Calu3 (cell line): ENCODE measurements at places on chromosomes 6 and 20. TPM values are rescaled to one million over a fixed set of nuclear protein-coding genes. Genes with fewer than 3 reads are reported as not detected.

DNA sequence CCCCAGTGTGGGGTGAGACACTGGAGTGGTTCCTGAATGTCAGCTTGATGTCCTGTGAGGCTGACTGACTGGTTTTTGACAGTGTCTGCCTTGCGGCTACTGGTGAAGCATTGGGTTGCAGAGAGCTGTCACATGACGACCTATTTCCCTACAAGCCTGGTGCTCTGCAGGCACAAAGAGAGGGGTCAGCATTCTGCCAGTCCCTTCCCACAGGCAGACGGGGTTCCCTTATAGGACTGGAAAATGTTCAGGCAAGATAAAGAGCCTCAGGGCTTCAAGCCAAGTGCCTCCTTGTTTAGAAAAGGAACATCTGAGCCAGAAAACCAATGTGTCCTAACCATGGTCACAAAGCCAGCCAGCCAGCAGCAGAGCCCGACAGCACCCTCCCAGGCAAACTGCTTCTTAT lies 11.0 kb downstream of the LY86 start:
- DNase-seq, result no peak

DNA sequence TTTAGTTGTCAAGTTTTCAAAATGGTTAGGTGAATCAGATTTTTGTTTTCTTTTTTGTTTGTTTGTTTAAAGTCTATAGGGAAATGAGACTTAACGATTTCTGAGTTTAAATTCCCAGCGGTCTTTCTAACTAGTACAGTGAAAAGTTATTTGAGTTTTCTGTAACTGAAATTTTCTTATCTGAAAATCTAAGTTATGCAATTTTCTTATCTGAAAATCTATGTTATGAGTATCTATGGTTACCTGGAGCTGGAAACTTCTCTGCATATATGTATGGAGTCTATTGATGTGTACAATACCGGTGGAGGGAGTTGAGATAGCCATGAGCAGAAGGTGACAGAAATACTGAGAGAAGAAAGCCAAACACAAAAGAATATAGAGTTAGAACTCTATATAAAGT lies 102.6 kb downstream of the MANEA start:
- no peak for DNase-seq

- DNase-seq, result no peak
Measured at GRCh38 chr20:40575851-40576250, 113.2 kb downstream of the MAFB start.

GRCh38 chr6:70901324-70901723 lies 55.5 kb downstream of the B3GAT2 start:
- DNase-seq, result no peak

Gene ASIP
- not detected in 2 replicates for total RNA-seq

- DNase-seq, result peak; percentile 46
Measured at GRCh38 chr6:70107852-70108629, 194.8 kb downstream of the COL9A1 start.

Gene JPH2
- 0.50 and 0.59 TPM in 2 replicates for total RNA-seq

DNA sequence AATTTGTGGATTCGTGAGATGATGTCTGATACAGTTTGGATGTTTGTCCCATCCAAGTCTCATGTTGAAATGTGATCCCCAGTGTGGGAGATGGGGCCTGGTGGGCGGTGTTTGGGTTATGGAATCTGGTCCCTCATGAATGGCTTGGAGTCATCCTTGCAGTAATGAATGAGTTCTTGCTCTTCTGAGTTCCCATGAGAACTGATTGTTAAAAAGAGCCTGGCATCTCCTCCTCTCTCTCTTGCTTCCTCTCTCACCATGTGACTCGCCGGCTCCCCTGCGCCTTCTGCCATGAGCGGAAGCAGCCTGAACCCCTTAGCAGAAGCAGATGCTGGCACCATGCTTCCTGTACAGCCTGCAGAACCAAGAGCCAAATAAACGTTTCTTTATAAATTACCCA lies 30.5 kb upstream of the RPP40 start:
- DNase-seq, result no peak

- DNase-seq, result no peak
Measured at GRCh38 chr6:146860583-146860982, 261.8 kb downstream of the ADGB start.

DNA sequence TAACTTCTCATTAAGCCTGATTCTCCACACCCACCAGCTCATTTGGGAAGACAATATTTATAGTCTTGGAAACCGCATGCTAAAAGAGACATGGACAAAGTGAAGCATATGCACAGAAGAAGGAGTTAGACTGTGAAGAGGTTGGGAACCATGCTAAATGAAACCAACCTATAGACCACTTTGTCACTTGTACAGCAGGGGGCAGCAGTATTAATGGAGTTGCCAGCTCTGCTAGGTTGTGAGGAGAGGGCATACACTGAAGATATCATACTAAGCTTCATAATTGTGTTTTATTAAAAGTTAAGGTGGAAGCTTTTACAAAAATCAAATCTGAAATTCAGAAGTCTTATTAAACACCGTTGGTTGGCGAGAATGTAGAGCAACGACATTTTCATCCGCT lies 38.3 kb upstream of the HMGCLL1 start:
- DNase-seq, result peak; percentile 42

- DNase-seq, result peak; percentile 2
Measured at GRCh38 chr6:135627092-135627715, 129.7 kb upstream of the AHI1 start.

DNA sequence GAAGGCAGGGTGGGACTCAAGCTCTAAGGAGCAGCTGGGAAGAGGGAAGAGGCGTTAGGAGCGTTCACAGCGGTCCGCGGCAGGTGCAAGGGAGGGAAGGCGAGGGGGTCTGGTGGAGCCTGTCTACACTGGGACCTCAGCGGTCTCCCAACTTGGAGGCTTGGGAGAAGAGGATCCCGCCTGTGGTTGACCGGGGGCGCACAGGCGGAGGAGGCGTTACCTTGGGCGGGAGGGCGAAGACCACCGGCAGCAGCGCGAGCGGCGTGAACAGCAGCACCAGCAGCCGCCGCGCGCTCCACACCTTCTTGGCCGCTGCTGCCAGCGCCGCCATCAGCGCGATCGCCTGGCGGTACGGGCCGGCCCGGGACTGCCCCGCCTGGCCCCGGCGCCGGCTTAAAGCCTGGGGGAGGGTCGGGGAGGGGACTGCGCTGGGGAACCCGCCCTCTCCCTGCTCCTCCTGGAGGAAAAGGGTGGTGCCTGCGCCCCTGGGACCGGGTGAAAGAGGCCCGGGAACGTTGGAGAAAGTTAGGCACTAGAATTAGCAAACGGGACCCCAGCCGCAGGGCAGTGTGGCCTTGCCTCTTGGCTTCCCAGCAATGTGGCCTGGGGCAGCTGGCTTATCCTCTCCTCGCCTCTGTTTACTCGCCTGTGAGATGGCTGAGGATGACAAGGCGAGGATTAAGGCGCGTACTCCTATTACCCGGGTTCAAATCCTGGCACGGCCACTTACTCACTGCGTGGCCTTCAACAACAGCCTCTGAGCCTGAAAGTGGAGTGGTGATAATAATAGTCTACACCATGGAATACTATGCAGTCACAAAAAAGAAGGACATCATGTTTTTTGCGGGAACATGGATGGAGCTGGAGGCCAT lies at the start of gene SLC13A3:
TSS of gene SLC13A3 (minus strand) at position 369 of the 872 bp plus-strand sequence. CDS start at position 331, 38 bp downstream.
- no peak for DNase-seq

Gene TUBE1
- total RNA-seq, result 21.0 and 25.6 TPM in 2 replicates

DNA sequence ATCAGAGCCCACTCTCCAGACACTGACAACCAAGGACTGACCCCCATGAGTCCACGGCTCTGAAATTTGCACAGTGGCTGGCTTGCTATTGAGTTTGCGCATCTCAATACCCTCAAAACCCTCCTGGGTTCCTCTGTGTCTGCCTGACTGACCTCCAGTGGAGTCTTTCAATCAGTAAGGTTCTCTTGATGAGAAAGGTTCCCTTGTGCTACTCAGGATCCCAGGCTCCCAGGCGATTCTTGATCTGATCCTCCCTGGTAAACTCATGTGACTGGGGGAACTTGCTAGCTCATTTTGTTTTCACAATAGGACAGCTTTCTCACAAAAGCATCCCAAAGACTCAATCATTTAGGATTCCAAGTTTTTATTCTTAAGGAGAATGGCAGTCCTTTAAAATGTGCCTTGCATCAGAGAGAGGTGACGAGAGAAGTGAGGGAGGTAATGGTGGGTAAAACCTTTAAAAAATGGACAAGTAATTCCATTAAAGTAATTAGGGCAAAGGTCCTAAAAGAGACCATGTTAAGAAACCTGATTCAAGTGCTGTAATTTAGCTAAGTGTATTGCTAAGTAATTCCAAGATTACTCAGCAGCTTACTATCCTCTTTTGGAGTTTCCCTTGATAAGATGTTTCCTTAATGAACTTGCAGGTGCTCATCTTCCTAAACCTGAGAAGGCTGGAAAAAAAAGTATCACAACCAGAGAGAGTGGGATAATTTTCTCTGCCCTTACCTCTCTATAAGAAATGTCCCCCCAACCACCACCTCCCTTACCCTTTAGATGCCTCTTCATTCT lies 304.7 kb upstream of the SGK1 start:
- DNase-seq, result no peak

DNA sequence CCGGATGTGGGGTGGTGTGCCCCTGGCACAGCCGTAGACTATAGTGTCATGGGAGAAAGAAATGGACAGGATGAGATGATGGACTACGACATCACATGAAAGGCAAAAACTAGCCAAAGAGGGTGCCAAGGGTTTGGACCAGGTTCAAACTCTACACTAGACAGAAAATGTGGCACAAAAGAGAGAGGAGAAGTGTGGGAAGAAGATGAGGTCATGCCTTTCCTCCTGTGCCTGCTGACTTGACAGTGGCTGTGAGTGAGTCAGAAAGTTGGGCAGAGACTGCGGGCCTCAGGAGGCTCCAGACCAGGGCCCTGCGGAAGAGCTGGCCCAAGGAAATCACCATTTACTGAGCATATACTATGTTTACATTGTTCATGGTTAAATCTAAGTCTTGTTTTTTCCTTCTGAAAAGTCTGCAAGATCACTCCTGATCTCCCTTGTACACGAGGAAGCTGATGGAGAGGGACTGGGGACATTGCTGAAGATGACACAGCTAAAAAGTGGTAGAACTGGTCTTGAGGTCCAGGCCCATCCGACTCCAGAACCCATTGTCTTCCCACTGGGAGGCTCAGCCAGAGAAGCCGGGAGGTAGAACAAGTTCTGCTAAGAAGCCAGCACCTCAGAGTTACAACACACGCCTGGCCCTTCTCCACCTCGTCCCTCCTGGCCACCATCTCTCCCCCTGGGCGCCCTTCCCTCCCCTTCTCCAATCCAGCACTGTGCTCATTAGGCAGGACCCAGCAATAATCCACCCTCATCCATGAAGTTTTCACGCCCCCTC lies 35.6 kb downstream of the CNKSR3 start:
- DNase-seq, result no peak

Gene TMEM217
- total RNA-seq, result 0.99 and 1.5 TPM in 2 replicates

GRCh38 chr6:145241039-145241438 lies 494.3 kb downstream of the EPM2A start:
- no peak for DNase-seq

DNA sequence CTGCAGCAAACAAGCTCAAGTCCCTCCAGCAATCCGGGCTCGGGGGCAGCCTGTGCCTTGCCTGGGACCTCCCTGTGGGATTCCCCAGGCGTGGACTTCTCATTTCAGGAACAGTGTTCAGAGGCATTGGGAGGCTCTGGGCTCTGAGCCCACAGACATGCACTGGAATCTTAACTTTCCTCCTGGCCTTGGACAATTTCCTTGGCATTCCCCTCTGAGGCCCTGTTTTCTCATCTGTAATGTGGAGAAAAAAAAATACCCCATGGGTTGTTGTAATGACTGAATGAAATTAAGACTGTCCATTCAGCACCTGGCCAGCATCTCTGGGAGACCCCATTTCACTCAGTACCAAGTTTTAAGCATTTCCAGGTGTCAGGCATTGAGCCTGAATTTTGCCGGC lies 17.6 kb downstream of the BPIFB4 start:
- DNase-seq, result no peak

Gene PPP1R3G
- total RNA-seq, result 0.07 and 0.20 TPM in 2 replicates

DNA sequence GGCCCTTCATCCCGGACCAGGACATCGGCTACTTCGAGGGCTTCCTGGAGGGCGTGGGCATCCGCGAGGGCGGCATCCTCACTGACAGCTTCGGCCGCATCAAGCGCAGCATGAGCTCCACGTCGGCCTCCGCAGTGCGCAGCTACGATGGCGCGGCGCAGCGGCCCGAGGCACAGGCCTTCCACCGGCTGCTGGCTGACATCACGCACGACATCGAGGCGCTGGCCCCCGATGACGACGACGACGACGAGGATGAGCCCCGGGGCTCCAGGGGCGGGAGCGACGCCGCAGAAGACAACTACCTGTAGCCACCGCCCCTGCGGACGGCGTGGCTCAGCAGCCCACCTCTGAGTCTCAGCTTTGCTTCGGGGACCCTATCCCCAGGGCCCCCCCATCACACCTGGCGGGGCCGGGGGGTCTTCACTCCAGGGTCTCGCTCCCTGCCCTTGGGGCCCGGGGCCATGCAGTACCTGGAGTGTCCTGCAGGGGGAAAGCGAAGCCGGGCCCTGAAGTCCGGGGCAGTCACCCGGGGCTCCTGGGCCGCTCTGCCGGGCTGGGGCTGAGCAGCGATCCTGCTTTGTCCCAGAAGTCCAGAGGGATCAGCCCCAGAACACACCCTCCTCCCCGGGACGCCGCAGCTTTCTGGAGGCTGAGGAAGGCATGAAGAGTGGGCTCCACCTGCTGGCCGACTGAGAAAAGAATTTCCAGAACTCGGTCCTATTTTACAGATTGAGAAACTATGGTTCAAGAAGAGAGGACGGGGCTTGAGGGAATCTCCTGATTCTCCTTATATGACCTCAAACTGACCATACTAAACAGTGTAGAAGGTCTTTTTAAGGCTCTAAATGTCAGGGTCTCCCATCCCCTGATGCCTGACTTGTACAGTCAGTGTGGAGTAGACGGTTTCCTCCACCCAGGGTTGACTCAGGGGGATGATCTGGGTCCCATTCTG lies 20.8 kb upstream of the HCK start:
- DNase-seq, result peak; percentile 90

- DNase-seq, result no peak
Measured at GRCh38 chr6:167779129-167779992, 47.4 kb upstream of the AFDN start.

Gene CRIP3
- 2.3 and 5.4 TPM in 2 replicates for total RNA-seq

Gene DAAM2
- not detected in 2 replicates for total RNA-seq

Gene ETV7
- 2.6 and 8.7 TPM in 2 replicates for total RNA-seq

DNA sequence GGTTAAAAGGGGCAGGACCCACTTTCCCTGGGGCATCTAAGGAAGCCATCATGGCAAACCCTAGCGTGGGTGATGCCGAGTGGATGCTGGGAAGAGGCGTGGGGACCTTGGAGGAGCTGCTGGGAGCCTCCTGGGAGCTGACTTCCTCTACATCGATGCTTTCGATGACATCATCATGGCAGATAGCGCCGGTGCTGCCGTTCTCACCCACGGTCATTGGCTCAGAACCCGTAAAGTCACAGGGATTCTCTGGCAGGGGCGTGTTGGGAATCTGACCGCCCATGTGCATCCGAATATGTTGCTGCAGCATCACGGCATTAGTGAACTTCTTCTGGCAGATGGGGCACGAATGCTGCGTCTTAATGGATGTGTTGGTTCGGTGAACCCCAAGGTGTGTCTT lies 12.1 kb downstream of the SALL4 start:
- no peak for DNase-seq

Gene OPRM1
- total RNA-seq, result not detected in 2 replicates

- DNase-seq, result no peak
Measured at GRCh38 chr6:47061309-47062300, 19.5 kb upstream of the ADGRF1 start.
